ENCODE measurements at places on chromosomes 12 and 14.
A peak's percentile ranks its signal among the peaks of the same experiment; 100 is the strongest.

DNA sequence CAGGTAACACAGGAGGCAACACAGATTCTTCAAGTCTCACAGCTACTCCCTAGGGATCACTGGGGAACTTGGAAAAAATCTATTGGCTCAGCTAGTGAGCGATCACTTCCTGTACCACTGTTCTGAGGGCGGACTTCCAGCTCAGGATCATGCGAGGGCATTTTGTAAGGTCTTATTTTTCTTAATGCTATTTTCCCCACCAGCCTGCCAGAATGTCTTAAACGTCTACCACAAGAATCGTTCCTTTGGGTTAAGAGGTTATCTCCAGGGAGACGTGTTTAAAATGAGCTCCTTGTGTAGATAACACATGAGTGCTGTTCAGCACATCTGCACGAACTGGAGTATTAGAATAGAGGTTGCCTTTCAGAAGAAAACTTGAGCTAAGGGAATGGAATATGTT, 162.6 kb downstream of the ETNK1 start:
- no peak for DNase-seq

- DNase-seq, result no peak
These were observed 65.5 kb downstream of the ST8SIA1 start for GRCh38 chr12:22268973-22269372.

- no peak for DNase-seq
These were observed 8.3 kb upstream of the AEBP2 start for GRCh38 chr12:19430988-19431387.

DNA sequence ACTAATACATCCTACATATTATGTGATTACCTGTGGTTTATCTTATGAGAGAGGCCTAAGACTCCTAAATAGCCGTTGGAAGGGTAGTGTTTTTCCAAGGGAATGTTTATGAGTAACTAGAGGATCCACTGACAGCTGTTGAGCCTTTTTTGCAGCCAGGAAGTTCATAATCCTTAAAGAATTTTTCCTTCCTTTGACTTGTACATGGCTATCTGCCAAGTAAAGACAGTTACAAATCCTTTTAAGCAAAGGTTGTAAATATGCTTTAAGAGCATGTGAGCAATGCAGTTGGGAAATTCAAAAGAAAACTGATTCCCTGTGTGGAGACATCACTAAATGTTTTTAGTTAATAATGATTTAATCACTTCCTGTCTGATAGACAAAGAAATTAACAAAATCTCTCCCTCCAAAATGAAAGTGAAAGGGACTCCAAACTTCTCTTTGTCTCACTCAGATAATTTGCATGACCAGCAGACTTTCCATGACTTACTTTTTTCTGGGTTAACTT, 333.8 kb downstream of the PDZRN4 start:
- DNase-seq, result no peak

DNA sequence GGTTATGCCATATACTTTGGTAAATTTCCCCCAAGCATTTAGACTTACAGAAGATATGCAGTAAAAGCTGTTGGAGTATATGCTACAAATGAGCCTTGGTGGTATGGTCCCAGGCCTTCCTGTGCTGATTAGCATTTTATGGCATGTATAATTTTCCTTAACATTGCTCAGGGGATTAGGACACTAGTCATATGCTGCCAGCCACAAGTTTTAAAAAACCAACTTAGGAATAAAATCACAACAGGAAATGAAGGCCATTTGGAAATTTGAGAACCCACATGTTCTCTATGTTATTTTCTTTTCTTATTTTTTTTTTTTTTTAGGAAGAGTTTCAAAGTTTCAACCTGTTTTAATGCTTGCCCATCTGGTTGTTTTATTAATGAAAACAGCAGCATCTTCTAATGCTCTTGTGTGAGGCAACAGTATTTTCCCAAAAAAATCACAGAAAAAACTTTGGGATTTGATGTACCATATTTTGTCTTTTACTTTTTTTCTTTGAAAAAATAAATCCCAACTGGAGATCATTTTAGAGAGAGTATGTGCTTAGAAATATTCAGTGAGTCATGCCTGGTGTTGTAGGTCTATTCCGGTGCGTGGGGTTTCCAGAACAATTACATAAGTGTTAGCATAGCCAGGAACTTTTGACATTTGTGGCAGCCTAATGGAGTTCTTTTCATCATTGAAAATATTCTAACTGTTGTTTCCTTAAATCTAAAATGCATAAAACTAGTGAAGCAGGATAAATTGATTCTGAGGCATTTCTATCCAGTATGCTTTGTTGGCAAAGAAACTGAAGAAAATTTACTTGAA, 21.7 kb upstream of the DUSP6 start:
- DNase-seq, result no peak

DNA sequence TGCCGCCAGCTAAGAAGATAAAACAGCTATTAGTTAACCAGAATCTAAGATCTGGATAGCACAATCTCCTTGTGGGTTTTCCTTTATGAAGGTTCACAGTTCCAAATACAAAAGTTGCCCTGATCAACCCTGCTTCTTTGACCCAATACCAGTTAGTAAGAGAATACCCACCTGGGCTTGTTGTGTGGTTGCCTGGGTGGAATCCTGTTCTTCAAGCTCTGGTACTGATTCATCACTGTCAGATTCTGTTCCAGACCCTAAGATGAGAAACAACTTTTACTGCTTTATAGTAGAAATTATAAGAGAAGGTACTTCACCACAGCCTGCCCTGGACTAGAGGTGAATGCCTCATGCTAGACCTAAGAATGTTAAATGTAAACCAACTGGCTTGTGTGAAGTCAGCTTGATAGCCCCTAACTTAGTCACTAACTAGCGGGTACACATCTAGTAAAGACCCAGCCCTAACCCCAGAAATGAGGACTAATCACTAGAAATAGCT, 10.6 kb downstream of the NACA start:
- no peak for DNase-seq

DNA sequence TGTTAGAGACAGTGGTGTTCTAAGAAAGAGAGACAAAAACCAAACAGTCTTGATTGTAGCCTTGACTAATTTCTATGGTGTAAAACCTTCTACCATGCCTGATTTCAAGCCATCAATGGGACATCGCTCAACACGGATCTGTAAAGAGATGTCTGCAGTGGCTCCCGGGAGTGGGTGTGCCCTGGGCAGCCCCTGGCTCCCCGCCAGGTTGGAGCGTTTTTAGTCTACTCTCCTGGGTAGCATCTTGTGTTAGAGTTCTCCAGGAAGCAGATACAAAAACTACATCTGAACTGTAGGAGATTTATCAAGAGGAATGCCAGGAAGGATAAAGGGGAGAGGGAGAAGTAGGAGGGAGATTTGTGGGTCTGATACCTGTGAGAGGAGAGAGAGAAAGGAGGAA, 1212.9 kb downstream of the BCL11B start:
- no peak for DNase-seq

- DNase-seq, result no peak
These were observed 39.1 kb downstream of the CCDC60 start for GRCh38 chr12:119373666-119374065.

GRCh38 chr12:113724794-113725556, 241.2 kb downstream of the RBM19 start:
- no peak for DNase-seq

DNA sequence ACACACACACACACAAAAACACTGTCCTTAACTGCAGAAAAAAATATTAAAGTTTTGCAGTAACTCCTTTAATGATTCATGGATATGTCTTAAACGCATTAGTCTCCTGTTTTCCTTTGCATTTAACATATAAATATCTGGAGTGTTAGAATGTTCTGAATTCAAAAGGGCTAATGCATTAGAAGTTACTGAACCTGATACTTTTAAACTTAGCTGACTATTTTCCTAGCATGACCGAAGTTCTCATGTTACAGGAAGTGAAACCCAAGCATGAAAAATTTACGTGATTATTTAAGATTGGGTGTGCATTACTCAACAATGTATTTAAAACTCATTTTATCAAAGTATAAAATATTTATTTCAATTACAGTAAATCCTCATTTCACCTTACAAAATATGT, 791.2 kb downstream of the FLRT2 start:
- DNase-seq, result no peak

DNA sequence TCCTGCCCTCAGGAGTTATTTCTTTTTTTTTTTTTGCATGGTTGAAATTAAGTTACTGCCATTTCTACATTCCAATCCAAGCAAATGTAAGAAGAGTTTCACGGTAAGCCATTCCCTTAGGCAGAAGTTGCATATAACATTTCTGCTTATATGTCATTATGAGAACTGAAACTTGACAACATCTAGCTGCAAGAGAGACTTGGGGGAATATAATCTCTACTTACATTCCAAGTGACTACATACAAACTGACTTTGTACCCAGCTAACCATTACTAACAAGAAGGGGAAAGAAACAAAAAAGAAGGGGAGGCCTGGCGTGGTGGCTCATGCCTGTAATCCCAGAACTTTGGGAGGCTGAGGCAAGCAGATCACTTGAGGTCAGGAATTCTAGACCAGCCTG, 7.3 kb upstream of the RESF1 start:
- DNase-seq, result no peak

DNA sequence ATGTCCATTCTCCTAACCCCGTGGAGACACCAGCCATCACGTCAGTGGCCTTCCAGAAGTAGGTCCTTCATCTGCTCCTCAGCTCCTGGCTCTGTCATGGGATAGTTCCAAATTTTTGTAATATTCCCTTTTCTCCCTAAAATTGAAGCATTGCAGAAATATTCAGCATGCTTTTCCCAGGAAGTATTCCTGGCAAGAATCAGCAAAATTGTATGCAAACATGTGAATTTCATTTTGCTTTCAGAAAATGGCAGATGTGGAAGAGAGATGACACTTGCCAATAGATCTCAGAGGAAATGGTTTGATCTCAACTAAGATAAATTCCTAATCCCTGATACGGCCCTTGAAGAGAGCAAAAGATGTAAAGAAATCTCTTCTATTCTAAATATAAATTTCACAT, 298.9 kb downstream of the ITPR2 start:
- no peak for DNase-seq

DNA sequence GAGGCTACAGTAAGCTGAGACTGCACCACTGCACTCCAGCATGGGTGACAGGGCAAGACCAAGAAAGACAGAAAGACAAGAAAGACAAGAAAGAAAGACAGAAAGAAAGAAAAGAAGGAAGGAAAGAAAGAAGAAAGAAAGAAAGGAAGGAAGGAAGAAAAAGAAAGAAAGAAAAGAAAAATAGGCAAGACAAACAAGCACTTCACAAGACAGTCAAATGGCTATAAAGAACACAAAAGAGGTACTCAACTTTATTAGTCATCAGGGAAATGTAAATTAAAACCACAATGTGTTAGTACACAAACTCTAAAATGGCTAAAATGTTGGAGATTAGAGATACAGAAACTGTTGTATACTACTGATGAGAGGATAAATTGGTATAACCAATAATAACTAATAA, 6.6 kb downstream of the ATXN3 start:
- no peak for DNase-seq

GRCh38 chr12:42704810-42705401, 115.4 kb upstream of the PRICKLE1 start:
- DNase-seq, result no peak

DNA sequence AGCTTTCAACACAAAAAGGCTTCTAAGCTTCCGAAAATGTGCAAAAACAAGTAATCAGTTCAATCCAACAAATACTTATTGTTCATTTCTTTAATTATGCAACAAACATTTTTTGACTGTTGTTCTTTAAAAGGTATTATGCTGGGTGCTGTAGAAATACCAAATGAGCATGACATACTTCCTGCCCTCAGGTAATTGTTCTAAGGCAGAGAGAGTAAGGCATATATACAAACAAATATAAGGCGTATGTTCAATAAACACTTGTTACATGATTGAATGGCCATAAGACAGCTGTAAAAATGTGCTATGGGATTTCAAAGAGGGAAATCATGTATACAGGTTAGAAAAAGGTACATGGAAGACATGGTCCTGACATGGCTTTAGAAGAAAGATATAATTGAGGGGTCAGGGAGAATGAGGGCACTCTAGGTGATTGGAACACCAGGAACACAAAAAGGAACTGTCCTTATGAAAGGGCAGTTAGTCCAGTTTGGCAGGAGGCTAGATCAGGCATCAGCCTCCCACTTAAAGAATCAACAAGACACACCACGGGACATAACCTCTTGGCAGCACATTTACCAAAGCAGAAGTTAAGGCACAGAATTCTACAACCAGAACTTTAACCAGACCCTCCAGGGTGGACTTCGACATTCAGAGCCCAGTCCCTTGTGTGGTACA, 135.8 kb upstream of the SCAF11 start:
- no peak for DNase-seq

DNA sequence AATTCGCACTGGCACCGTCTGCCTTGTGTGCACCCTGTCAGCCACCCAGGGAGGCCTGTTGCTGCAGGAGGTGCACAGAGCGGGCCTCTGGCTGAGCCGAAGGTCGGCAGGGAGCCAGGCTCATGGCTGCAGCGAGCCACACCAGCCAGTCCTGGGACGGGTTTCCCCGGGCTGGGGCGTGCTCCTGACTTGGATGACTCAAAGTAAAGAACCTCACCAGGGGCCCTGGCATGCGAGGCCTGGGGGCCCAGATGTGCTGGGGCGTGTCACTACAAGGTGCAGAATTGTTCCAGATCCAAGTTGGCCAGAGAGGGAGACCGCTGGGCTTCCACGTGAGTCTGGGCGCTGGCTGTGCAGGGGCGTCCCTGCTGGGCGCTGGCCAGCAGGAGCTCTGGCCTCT, 34.5 kb downstream of the FBRSL1 start:
- DNase-seq, result no peak

DNA sequence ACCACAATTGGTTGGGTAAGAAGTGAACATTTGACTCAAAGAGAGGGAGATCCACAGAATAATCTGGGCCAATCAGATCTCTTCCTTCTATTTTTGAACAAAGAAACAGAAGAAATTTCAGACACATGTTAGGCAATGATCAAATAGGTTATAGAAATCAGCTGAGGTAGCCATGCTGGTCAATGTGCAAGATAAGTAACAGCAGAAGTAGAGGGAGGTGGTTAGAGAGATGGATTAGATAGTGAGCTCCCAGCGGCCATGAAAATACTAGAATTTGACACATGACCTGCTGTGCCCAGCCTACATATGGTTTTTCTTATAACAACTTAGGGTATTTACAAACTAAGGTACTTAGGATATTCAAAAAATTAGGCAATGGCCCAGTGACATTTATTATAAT, 230.9 kb upstream of the ARID2 start:
- no peak for DNase-seq

DNA sequence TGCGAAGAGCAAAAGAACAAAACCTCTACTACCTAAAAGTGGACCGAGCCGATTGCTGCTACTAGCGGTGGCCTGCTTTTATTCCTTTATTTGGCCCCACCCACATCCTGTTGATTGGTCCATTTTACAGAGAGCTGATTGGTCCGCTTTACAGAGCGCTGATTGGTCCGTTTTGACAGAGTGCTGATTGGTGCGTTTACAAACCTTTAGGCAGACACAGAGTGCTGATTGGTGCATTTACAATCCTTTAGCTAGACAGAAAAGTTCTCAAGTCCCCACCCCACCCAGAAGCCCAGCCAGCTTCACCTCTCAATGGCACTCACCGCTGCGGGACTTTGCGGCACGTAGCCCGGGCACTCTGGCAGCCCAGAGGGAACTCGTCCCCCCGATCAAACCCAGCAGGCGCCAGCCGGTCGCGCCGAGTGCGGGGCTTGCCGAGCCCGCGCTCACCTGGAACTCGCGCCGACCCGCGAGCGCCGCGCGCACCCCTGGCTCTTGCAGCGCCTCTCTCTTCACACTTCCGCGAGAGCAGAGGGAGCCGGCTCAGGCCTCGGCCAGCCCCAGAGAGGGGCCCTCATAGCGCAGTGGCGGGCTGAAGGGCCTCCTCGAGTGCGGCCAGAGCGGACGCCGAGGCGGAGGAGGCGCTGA, 8.7 kb upstream of the FGD4 start:
- DNase-seq, result peak; percentile 38

Measured in stimulated activated CD4-positive, alpha-beta T cell treated with anti-CD3 and anti-CD28 coated beads, Interleukin-1b, Interleukin-23, amount 100 ng/mL, for 48 hours (primary cell).